Activated CD8-positive, alpha-beta memory T cell treated with anti-CD3 and anti-CD28 coated beads for 48 hours (primary cell): ENCODE measurements at places on chromosomes 2 and 18.
A peak's percentile ranks its signal among the peaks of the same experiment; 100 is the strongest.

DNA sequence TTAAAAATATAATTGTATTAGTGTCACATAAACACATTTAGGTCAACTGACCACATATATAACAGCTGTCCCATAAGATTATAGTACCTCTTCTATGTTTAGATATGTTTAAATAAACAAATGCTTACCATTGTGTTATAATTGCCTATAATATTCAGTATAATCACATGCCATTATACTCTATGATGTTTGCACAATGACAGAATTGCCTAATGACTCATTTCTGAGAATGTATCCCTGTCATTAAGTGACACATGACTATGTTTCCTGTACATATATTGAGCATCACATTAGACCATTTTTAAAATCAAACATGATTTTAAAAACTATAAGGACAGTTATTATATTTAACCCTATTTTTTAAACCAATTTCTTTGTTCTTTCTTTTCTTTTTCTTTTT, 89.8 kb downstream of the HS6ST1 start:
- no peak for DNase-seq

GRCh38 chr2:157303612-157304011, 22.0 kb downstream of the ERMN start:
- no peak for DNase-seq

DNA sequence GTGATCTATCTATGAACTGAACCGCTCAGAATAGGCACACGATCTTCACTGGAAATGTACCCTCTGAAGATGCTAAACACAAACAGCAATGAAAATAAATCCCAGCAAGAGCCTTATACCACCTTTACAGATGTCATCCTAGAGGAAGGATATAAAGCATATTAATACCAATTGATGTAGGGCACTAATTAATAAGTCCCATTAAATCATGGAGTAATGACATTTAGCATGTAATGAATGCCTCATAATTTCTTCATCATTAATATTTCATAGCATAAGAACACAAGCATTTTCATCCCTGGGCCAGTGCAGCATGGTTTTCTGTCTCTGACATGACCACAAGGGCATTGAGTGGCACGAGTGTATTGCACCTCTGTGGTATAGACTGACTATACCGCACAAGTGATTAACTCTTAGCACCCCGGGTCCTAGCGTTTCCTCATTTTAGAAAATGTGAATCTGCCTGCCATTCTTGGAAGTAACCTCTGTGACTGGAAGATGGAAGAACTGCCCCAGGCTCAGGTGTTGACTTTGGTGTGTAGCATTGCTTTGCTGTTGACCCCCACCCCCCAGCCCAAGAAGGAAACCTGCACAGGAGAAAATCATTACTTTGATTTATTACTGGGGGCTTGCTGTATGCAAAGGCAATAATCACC, 1.4 kb upstream of the TMEM178A start:
- no peak for DNase-seq

DNA sequence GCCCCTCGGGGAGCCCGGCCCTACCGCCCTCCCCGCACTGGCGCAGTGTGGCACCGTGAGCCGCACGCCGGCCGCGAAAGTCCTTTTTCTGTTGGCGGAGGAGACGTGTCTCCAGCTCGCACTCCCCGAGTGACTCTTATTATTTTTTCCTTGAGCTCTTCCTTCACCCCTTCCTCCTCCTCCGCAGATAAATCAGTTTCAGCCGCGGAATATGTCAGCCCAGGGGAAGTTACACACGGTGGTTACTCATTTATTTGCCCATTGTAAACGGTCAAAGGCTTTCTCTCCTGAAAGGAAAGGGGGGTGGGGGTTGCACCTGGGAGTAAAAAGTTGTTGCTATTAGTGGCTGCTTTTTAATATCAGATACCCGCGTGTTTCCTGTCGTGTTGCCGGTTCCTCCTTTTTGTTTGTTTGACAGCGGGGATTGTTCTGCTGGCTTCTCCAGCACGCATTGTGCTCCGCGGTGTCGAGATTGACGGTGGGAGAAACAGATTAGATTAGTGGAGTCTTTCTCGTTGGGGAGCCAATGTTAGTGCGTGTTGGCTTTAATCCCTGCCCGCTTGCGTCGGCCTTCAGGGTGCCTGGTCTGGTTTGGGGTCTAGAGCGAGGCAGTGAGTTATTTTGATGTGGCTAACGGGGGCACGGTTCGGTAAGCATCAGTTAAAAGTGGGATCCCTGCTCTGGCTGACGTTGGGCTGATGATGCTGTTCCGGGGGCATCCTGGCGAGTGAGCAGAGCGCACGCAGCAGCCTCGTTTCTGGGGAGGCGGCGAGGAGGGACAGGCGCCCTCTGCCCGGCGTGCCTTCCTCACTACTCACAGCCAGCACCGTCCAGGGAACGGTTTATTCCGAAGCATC, 1.6 kb downstream of the CRIM1 start:
- DNase-seq = peak; percentile 10

DNA sequence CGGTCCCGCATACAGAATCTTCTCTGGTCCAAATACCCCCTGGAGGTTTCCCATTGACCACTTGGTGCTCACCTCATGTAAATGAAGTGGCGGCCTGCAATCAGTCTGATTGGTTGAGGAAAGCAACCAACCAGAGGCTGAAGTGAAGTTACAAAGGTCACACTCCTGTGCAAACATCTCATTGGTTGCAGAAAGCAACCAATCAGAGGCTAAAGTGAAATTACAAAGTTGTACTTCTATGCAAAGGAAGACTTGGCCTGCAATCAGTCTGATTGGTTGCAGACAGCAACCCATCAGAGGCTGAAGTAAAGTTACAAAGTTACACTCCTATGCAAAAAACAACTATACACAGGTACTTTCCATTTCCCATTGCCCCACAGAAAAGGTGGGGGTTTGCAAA, 2.5 kb upstream of the SP100 start:
- DNase-seq = no peak
